ENCODE measurements at places on chromosomes 11 and 22.
A peak's percentile ranks its signal among the peaks of the same experiment; 100 is the strongest.

- no peak for DNase-seq
Measured at GRCh38 chr11:78269806-78270205, 81.1 kb downstream of the USP35 start.

DNA sequence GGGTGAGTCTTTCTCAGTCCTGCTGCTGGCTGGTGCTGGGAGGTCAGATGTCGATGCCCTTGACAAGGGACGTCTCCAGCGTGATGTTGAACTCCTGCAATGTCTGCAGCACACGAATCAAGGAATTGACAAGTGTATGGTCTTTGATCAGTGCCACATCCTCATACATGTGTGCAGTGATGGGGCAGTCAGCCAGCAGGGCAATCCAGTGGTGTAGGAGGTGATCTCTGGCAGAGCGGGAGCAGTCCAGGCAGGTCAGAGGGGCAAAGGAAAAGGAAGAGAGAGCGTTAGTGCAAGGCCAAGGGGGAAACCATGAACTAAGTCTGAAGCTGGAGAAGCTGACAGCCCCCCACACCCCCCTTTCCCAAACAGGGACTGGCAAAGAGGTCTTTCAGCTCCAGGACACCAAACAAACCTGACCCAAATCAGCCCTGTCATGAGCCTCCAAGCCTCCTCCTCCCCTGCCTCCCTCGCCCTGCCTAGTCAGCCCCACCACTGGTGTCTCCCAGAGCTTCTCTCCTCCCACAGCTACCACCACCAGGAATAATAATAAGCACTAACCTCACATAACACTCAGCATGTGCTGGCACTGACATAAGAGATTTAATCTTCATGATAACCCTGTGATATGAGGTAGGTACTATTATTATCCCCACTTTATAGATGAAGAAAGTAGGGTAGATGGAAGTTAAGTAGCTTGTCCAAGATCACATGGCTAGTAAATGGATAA lies 48.4 kb upstream of the SCUBE2 start:
- no peak for DNase-seq

GRCh38 chr11:57213342-57214097 lies 23.5 kb downstream of the APLNR start:
- no peak for DNase-seq

GRCh38 chr11:8871171-8871775 lies 39.7 kb upstream of the AKIP1 start:
- peak; percentile 43 for DNase-seq

DNA sequence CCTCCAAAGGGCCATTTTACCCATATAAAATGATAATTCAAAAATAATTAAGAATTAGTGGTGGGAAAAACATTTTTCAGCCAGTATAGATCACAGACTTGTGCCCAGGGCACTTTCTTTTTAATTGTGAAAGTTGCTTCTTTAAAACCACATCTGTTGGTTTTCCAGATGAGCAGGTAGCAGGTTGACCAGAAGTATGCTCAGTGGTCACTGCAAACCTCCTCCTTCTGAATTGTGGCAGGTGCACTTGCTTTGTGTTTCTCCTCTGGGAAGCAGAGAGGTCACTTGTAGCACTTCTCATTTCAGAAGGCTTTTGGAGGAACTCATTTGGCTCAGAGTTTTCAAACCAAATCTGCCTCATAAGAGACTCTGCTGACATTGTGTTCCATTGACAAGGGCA lies 24.6 kb upstream of the CWF19L2 start:
- DNase-seq, result no peak

DNA sequence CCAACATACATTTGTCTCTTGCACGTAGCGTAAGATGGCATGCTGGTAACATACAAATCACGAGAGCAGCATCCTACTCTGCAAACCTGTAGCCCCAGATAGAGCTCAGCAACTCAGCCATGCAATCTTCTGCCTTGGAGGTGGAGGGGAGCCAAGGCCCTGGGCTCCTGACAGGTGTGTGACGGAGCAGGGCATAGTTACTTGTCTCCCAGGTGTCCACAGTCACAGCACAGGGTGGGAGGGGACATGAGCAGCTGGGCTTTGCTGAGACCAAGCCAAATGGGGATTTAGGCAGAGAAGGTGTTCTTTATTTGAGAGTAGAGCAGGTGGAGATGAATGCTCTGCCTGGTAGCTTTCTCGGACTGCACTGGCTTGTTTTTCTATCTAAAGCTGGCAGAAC lies 111.7 kb downstream of the TEAD1 start:
- DNase-seq, result no peak

DNA sequence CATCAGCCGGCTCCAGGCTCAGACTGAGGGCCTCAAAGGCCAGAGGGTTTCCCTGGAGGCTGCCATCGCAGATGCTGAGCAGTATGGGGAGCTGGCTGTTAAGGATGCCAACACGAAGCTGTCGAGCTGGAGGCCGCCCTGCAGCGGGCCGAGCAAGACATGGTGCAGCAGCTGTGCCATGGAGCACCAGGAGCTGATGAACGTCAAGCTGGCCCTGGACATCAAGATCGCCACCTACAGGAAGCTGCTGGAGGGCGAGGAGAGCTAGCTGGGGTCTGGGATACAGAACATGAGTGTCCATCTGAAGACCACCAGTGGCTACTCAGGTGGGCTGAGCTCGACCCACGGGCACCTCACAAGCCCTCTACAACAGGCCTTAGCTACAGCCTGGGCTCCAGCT lies 4.0 kb upstream of the SCUBE2 start:
- no peak for DNase-seq

Data from NCI-H526 treated with DMSO at 0.1 percent for 48 hours (cell line).